Gastroesophageal sphincter (tissue), 4 donors: ENCODE measurements at places on chromosomes 12 and 14. TPM values are rescaled to one million over a fixed set of nuclear protein-coding genes. Genes with fewer than 3 reads are reported as not detected.
A peak's percentile ranks its signal among the peaks of the same experiment; 100 is the strongest.

- ATAC-seq = no peak
Observed at GRCh38 chr12:96343347-96343954, 56.8 kb downstream of the CDK17 start.

- ATAC-seq = no peak
Observed at GRCh38 chr12:91127751-91128150, 16.5 kb upstream of the LUM start.

GRCh38 chr14:101004954-101005353 lies 101.4 kb upstream of the RTL1 start:
- peak; percentile 26 for ATAC-seq

- no peak for ATAC-seq
Observed at GRCh38 chr12:79689061-79689476, 1.7 kb downstream of the PAWR start.

GRCh38 chr12:102423462-102423861 lies 56.9 kb downstream of the IGF1 start:
- ATAC-seq = no peak

DNA sequence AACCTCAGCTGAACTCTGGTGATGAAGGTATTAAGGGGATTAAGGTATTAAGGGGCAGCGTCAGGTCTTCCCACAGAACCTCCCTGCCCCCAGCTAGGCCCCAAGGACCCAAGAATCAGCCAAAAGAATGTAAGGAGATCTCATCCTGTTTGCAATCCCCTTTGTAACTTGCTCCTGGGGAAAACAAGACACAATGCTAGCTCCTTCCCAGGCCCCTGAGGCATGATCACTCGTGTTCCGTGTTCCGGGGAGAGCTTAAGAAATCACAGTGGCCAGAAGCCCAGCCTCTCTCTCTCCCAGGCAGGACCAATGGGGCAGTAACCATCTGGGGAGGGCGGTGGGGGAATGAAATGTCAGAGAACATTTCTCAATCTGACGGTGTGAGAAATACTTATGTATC lies 33.2 kb downstream of the PIGH start:
- peak; percentile 62 for ATAC-seq

Gene ING4
- total RNA-seq = 63.8 TPM
